Epithelial cell of proximal tubule (primary cell): ENCODE measurements at places on chromosomes 16 and 17. TPM values are rescaled to one million over a fixed set of nuclear protein-coding genes. Genes with fewer than 3 reads are reported as not detected.

Gene CRYM
- total RNA-seq: 0.14 and 17.0 TPM in 2 replicates

Gene FBXO39
- total RNA-seq: not detected in 2 replicates

GRCh38 chr17:66686601-66687000 is 148.3 kb upstream of the CACNG5 start:
- DNase-seq: no peak

- DNase-seq: no peak
Observed at GRCh38 chr17:75854881-75855309, 240 bp downstream of the WBP2 start.

DNA sequence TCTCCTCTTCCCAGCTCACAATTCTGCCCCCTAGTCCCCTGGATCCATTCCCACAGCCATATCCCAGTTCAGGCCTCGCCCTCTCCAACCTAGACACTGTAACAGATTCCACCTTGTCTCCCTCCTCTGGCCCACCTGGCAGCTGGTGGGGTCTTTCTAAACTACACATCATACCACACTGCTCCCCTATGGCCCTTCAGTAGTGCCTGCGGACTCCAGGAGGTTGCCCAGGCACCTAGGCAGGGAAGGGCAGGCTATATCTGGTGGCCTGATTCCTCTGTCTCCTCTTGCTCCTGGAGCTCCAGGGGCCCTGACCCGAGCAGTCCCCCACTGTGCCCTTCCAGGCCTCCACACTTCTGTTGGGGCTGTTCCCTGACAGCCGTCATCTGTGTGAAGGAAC is 64.5 kb downstream of the SMPD3 start:
- no peak for DNase-seq

DNA sequence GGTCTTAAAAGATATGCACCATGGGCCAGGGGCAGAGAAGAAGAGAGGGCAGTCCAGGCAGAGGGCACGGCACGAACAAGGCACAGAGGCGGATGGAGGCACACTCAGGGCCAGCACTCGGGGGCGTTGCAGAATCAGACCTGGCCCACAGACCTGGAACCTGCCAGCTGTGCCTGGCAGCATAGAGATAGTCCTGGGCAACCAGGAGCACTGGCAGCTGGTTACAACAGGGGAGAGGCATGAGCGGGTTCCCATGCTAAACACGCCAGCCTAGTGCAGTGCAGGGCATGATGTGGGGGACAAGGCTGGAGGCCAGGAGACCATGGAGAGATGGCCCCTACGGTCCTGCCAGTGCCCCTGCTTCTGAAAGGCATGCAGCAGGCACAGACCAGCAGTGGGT is 56.9 kb upstream of the RBFOX3 start:
- DNase-seq: no peak

DNA sequence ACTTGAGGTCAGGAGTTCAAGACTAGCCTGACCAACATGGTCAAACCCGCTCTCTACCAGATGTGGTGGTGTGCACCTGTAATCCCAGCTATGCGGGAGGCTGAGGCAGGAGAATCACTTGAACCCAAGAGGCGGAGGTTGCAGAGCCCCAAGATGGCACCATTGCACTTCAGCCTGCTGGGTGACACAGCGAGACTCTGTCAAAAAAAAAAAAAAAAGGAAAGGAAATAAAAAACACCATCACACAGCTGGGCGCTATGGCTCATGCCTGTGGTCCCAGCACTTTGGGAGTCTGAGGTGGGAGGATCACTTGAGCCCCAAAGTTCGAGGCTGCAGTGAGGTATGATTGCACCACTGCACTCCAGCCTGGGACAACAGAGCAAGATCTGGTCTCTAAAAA is 13.3 kb upstream of the SBK1 start:
- DNase-seq: no peak

DNA sequence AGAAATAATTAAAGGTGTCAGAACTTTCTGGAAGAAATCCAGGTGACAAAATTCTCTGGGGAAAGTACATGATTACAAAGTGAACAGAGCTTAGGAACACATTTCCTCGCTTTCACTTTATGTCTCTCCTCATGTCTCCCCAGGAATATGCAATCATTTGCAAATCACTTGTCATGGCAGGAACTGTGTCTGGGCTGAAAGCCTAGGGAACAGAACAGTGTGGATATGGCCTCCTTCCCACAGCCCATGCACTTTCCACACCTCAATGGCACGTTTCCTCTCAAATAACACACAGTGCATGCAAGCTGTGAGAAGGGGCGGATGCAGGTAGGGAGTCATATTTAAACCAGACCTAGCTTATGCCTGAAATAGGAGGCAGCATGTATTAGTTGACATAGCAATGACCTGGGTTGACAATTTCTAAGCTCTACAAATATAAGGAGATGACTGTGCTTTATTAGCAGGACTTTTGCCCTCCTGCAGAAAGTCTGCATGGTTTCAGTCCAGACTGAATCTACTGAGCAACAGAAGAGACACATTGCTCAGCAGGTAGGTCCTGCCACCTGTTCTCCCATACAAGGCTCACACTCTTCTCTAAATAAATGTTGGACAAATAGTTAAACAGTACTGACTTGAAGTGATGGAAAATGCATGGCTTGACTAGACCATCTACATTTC is 236.0 kb upstream of the ELAC2 start:
- DNase-seq: no peak

GRCh38 chr16:77965346-77965745 is 57.0 kb upstream of the CLEC3A start:
- no peak for DNase-seq

DNA sequence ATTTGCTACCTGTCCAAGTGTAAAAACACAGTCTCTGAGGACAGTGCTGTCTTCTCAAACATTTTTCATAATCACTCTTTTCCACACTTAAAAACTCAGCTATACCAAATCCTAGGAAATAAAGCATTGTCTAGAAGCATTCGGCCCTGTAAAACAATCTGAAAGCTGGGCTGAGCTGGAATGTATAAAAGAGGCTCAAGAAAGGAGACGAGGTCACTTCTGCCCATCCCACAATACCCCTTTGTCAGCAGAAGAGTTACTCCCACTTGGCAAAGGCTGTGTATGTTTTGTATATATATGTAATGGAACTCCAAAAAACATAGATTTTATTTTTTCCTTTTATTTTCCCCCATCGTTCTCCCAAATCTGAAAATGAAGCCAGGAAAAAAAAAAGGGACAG is 43.9 kb downstream of the STH start:
- no peak for DNase-seq

- DNase-seq: no peak
Observed at GRCh38 chr16:28131181-28131580, 67.7 kb upstream of the GSG1L start.

DNA sequence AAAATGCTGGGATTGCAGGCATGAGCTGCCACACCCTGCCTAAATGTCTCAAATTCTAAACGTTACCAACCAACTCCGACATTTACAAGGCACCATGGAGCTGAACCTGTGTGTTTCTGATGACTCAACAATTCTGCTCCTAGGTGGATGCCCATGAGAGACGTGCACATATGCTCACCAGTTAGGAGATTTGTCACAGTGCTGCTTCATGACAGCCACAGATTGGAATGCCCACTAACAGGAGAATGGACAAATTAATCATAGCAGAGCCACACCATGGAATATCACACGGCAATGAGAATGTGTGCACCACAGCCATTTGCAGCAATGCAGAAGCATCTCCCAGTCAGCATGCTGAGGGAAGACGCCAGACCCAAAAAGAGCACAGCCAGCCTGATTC is 8.0 kb upstream of the KCNG4 start:
- DNase-seq: peak; percentile 20

DNA sequence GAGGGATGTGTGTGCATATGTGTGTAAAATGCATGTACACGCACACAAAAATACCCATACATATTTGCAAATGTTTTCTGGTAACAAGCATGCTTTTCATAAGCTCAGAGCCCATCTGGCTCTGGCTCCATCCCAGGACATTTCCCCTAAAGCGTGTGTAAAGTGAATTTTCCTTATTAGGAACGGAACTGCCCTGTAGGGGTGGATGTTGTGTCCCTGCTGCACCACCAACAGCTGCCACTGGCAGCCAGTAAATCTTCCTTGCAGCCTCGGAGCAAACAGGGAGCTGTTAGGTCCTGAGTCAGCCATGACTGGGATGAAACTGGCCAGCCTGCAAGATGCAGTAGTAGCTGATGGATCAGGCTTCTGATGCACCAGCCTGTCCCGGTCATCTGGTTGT is 393.5 kb downstream of the UTP18 start:
- DNase-seq: no peak

DNA sequence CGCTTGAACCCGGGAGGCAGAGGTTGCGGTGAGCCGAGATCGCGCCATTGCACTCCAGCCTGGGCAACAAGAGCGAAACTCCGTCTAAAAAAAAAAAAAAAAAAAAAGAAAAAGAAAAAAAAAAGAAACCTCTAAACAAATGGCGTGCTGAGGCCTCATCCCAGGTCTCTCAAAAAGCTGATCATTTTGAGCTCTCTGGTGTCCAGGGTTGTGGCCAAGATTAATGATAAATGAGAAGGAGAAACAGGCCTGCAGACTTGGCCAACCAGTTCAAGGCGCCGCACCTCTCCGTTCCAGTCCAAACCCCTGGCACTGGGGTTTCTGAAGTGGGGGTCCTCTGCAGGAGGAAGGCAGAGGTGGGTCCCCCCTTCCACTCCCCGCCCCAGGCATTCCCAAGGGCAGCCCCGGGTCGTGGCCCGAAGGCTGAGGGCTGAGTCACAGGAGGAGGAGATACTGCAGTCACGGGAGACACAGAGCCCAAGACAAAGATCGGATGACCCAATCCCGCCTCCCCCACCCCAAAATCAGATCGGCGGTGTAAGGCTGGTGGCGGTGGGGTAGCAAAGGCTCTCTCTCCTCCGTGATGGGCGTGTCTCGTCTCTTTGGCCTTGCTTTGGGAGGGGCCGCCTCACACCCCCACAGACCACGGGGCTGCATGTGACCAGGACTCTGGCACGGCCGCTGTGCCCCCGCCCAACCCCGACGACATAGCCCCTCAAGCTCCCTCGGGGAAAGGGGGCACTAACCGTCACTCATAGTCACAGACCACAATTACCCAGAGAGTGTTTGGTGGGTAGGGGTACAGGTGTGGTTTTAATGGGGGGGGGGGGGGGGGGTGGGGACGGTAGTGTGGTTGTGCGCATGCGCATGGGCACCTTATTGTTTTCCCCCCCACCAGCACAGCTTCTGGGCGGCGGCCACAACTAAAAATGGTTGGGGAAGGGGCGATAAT is 1.1 kb downstream of the VAT1 start:
- DNase-seq: no peak

- DNase-seq: no peak
Observed at GRCh38 chr16:23781176-23781575, 26.4 kb downstream of the CHP2 start.

DNA sequence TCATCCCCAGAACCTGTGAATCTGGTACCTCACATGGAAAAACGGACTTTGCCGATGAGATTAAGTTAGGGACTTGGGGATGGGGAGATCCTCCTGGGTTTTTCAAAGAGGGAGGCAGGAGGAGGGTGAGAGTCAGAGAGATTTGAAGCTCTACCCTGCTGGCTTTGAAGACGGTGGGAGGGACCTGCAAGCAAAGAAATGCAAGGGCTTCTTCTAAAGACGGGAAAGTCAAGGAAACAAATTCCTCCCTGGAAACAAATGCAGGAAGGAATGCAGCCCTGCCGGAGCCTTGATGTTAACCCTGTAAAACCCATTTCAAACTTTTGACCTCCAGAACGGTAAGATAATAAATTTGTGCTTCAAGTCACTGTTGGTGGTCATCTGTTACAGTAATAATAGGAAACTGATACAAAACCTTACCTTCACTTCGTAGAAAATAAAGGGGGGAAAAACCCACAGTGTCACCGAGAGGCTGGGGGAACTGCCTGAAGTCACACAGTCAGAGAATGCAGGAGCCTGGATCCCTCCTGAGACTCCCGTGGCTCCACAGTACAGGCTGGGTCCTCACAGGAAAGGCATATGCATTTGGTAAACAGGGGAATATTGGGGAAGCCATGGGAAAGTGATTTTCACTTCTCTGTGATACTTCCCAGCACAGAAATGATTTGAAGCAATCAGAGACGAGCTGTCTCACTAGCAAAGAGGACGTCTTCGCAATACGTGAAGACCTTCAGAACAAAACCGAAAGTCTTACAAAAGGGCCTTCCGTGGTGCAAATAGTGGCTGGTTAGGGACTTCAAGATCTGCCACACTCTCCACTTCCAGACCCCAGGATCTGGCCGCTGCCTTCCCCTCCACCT is 58.9 kb upstream of the CLEC3A start:
- no peak for DNase-seq

DNA sequence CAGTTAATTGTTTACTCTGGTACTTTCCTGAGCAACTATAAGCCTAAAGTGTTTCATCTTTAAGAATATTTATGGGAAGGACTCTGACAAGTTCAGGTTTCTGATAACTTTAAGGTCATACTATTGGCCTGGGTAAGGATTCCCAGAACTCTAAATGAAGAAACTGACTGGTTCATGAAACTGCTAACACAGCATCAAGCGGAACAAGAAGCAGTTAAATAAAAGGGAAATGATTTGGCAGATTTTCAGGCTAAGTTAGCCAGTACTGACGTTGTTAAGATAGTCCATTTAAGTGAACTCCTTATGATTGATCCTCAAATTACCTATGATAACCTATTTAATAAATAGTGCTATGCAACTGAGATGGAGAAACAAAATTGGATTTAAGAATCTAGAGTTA is 101.6 kb upstream of the CES5A start:
- DNase-seq: no peak

- DNase-seq: no peak
Observed at GRCh38 chr17:74431568-74432423, at the start of gene GPRC5C. Gene GPRC5C, plus strand, starts transcription at chr17:74432088. Its CDS starts 7,689 bp downstream, at chr17:74439777.

GRCh38 chr17:43530288-43531081 is 15.7 kb downstream of the ETV4 start:
- DNase-seq: no peak

DNA sequence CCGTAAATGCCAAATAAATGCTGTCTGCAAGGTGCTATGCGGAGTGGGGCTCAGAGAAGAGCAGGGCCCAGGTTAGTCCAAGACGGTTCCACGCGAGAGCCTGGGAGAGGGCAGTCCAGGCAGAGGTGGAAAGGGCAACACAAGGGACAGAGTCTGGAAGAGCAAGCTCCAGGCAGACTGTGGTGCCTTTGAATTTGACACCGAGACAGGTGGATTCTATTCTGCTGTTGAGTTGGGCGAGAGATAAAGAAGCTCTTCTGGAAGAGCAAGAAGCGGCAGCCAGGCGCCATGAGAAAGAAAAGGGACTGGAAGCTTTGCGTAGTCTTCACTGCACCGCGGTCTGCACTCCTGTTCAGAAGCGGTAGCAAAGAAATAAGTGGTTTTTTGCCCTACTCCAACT is 55.6 kb downstream of the CYTH1 start:
- no peak for DNase-seq

DNA sequence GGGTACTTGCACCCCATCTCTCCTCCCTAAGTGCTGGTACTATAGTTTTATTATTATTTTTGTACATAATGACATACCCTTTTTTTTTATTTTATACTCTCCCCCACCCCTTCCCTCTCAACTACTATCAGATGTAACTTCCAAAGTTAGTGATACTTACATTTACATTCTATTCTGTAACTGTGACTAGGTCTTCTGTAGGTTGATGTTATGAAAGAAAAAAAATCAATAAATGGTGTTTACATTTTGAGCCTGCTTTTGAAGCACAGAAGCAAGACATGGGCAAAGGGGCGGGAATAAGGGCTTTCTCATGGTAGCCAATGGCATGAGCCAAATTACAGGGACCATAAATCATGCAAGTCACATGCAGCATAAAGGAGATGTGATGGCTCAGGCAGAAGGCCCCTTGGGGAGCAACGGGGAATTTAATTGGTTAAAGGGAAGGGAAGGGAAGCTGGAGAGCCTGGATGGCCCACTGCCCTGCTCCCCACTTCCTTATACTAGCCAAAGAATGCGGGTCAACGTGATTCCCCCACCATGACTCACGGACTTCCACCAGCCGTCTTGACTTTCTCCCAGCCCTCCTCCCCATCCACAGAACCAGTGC is 2.4 kb upstream of the ACSF2 start:
- no peak for DNase-seq
